ENCODE measurements at places on chromosomes 2 and 18.

GRCh38 chr2:12052796-12053195, 306.4 kb downstream of the LPIN1 start:
- DNase-seq: no peak

- no peak for DNase-seq
Observed at GRCh38 chr2:39416140-39416539, 20.9 kb downstream of the MAP4K3 start.

DNA sequence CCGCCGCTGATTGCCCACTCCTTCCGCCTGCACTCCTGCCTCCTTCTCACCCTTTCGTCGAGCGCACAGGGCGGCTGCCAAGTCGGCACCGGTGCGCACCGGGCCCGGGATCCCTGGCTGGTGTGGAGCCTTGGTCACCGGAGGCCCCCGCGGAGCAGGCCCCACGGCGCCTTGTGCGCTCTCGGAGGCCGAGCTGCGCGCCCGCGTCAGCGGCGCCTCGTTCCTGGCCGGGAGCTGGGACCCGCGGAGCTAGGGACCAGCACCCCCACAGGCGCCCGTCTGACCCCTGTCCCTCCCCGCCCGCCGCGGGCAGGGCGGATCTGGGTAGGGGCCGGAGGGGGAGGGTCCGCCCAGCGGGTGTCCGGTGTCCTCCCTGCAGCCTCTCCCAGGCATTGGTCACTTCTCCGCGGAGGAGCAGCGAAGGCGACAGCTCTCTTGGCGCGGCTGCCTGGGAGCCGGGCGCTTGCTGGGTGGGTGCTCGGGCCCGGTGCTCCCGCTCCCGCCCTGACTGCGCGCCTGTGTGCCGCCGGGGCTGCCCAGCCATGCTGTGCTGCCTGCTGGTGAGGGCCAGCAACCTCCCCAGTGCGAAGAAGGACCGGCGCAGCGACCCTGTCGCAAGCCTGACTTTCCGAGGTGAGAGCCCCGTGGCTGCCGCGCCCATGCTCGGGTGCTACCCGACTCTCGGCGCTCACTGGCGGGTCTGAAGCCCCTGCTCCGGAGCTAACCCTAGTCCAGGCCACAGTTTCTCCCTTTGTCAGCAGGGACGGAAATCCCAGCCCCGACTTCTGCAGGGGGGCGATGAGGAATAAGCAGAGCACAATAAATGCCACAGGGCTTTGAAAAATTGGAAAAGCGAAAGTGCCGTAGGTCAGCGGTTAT, 13.2 kb downstream of the DYSF start:
- DNase-seq: no peak

- DNase-seq: no peak
Observed at GRCh38 chr2:44450082-44450481, 88.3 kb downstream of the CAMKMT start.

DNA sequence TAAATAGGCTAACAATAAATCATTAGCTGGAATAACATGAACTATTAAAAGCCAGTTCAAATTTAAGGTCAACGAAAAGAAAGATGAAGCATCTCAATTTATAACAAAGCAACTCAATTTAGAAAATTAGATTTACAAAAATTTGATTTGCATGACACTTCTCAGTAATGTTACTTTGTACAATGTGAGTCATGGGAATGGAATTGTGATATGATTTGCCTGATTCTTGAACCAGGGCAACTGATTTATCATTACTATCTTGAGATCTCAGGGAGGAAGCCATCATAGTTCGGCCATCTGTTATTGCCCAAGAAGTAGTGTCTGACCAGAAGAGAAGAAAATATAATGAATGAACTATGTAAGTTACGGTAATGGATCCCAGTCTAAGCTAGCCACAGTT, 193.1 kb downstream of the RIT2 start:
- DNase-seq: no peak

- DNase-seq: no peak
Observed at GRCh38 chr2:45889620-45890370, 238.3 kb downstream of the PRKCE start.

DNA sequence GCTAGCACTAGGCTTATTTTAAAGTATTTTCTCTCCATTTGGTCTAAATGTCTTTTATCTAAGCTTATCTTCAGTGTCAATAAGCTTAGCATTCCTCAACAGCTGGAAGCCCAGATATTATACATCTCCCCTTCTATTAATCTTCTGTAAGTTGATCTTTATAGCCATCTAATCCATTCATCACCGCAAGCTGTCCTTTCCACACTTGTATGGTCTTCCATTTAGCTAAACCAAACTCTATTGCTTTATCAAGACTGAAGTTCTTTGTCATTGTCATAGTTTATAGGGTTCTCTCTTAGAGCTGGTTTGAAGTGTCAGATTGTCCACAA, 101.3 kb upstream of the GPR45 start:
- DNase-seq: no peak

DNA sequence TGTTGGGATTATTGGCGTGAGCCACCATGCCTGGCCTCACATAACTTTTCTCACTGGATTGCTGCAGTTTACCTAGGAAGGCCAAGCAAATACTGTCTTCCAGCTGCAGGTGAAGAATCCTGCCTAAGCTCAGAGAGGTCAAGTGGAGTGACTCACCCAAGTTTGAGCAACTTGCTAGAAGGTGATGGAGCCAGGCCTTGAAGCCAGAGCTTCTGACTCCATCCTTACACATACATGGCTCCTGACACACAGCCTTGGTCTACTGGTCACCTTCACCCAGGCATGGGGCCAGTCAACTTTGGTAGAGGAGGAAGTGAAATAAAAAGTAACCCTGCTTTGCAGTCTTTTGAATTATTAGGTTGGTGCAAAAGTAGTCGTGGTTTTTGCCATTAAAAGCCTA, 93.5 kb downstream of the VWA3B start:
- DNase-seq: no peak

GRCh38 chr18:48544661-48545415, 6.0 kb downstream of the CTIF start:
- DNase-seq: no peak

GRCh38 chr18:77119851-77120491, 12.6 kb downstream of the MBP start:
- DNase-seq: no peak

GRCh38 chr2:170092436-170093060, 85.4 kb upstream of the MYO3B start:
- DNase-seq: no peak

DNA sequence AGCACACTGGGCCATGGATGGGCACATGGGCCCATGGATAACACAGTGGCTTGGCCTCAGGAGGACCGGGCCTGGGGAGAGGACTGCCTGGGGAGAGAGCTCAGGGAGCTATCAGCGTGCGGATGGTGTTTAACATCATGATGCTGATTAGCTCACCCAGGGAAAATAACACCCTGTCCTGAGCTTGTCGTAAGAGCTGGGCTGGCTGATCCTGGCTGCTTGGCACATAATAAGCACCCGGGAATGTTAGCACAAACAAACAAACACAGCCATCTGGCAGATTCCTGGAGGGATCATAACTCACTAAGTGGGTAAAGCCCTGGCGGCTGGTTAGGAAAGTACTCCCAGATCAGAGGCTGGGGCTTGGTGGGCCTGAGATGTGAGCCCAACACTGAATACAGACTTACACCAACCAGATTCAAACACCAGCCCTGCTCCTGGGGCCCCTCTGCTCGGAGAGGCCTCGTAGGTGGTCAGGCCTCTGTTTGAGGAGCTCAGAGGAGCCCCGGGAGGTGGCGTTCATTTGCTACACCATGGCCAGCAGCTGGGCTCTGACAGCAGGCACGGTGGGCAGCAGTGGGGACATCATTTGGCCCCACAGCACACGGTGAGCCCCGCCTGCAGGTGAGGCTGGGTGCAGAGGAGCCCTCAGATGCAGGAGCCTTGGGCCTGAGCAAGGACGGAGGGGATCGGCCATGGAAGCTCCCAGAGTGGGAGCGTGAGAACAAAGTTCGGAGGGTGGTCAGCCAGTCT, 193.4 kb upstream of the HDAC4 start:
- DNase-seq: no peak

- DNase-seq: no peak
Observed at GRCh38 chr2:137947728-137948336, 16.4 kb upstream of the HNMT start.

- DNase-seq: no peak
Observed at GRCh38 chr2:163756588-163756987, 20.8 kb upstream of the FIGN start.

GRCh38 chr2:138842341-138842740, 62.2 kb upstream of the NXPH2 start:
- no peak for DNase-seq

- DNase-seq: no peak
Observed at GRCh38 chr2:216221811-216222210, 112.7 kb downstream of the XRCC5 start.

GRCh38 chr2:173990970-173991819, 26.0 kb upstream of the SP3 start:
- DNase-seq: no peak

DNA sequence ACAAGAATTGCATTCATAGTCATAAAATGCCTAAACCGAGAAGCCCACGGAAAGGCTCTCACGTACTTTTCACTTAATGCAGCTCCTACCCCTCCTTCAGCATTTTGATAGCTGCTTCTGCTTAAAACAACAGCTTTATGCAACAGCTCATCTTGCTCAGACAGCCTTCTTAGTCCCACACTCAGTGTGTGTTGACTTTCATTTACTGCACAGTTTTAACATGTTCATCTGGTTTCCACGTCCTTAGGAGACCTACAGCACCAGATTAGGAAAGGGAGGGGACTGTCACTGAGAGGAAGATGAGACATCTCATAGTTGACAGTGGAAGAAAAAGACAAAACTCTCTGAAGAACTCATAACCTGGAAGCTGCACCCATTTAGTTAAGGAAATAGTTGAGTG, 435.4 kb downstream of the SETBP1 start:
- no peak for DNase-seq

- DNase-seq: no peak
Observed at GRCh38 chr2:56088411-56088810, 95.4 kb upstream of the CCDC85A start.

- DNase-seq: no peak
Observed at GRCh38 chr2:120316528-120317179, 29.3 kb upstream of the INHBB start.

DNA sequence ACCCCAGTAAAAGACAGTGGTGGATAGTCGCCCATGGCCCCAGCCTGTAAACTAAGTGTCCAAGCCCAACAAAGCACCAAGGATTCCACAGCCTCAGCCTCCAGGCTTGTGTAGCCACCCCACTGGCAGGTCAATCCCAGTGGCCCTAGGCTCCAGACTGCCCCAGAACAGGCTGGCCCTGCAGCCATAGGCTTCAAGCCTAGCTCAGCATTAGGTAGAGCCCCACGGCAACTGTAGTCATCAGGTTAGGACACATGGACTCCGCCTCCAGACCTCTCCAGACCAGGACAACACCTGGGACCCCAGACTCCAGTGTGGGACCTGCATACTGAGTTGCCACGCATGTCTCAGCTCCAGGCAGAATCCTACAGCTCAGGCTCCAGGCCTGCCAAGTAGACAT, 1590.6 kb upstream of the DDX18 start:
- no peak for DNase-seq

DNA sequence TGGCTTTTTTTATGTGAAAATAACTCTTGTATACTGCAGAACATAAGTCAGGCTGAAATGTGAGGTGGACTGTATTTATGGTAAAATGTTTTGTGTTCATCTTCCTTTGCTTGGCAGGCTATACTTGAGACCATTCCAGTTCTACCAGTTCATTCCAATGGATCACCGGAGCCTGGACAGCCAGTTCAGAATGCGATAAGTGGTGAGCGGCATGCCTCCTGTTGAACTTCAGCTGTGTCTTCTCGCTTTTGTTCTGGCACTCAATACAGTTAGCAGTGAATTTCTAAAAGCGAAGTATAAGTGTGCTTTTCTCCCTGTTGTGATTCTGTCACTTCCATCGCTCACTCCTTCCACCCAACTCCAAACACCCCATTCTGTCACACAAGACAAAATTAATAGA, 138.5 kb downstream of the ARHGAP28 start:
- no peak for DNase-seq

- no peak for DNase-seq
Observed at GRCh38 chr18:21053127-21053526, 58.5 kb downstream of the ROCK1 start.

DNA sequence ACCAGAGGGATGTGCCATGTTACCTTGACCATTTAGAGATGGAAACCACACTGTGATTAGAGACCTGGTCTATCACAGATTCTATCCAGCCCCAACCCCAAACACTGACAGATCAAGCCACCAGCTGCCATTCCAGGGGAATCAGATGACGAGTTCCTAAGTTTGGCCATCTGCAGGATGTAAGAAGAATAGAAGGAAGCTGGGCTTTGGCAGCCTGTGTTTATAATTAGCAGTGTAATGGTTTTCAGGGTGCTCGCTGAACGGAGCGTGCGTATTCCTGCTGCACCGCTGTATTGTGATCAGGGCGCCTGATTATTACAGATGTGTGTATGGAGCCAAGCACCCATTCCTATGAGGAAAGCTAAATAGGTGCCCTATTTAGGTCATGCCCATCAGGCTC, 138.1 kb downstream of the LRRC30 start:
- DNase-seq: no peak

DNA sequence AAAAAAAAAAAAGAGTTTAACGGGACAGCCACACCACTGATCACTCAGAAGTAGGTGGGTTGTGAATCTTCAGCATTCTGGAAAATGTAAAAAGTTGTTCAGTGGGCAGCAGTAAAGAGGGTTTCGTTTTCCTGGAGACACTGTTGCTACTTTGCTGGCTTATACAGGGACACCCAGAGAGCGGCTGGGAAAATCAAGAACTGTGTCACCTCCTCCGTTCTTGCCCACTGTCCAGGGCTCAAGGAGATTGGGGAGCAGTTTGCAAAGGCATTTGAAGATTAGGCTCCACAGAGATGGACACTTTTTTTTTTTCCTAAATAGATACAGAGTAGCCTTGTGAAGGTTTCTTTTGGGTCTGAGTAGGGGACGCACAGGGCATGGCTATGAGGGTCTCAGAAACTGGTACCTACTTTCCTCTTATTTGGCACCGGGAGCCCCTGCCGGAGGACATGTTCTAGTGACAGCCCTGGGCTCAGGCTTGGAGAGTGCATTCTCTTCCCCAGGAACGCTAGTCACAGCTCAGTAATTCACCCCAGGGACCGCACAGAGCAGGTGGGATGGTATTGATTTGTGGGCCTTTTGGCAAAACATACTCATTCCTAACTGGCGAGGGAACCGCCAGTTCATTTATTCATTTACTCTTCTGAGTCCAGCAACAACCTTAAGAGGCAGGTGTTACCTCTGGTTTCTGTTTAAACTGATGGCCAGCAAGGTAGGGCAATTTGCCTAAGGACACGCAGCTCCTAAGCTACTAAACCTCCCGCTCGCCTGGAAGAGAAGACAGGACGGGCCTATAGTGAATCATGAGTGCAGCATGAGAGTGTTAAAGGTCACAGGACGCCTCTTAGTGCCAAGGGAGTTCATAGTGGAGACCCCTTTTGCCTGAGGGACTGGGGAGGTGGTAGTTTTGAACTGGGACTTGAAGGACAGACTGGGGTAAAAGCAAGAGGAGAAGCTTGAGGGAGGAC, 53.1 kb downstream of the HPCAL1 start:
- no peak for DNase-seq

- DNase-seq: no peak
Observed at GRCh38 chr2:63843093-63843492, 1.4 kb downstream of the UGP2 start.

GRCh38 chr2:143691121-143691520, 561.9 kb downstream of the ARHGAP15 start:
- DNase-seq: no peak

GRCh38 chr2:206797376-206797775, 32.0 kb downstream of the FASTKD2 start:
- DNase-seq: no peak

Measured in stimulated activated CD4-positive, alpha-beta T cell treated with anti-CD3 and anti-CD28 coated beads, Interleukin-1b, Interleukin-23, amount 100 ng/mL, for 1 hour (primary cell).